ENCODE measurements at places on chromosomes 13 and 19.

DNA sequence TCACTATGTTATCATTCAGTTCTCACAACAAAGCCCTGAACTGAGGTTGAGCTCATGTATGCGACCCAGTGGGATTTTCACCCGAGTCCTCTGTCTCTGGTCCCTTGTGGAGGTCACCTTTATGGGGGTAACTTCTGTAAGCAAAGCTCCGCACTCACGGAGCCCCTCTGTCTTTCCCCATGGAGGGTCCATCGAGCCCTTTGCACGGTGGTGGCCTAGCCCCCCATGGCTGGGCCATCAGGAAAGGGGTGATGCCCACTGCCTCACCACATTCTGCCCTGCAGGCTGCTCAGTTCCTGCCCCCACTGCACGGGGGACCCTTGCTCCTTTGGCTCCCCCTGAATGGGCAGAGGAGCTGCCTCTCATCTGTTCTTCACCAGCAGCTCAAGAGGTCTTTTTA is 39.6 kb downstream of the CHST8 start:
- DNase-seq = no peak

DNA sequence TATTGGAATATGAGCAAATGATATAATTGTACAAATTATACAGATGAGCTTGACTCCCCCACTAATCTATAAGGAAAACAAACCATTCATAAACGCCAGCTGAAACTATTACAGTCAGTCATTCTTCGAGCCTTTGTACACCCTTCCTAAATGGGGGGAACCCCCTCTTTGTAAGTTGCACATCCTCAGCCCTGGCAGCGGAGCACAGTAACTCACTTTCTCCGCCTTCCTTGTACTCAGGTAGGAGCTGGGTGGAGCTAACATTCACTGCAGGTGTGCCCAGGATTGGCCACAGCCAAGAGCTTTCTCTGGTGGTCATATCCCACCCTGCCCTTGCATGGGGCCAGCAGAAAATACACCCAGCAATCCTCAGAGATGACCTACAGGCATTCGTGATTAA is 28.6 kb downstream of the PIN1 start:
- no peak for DNase-seq

- peak; percentile 62 for DNase-seq
These were observed 37.8 kb downstream of the TNFSF14 start for GRCh38 chr19:6632002-6632621.

DNA sequence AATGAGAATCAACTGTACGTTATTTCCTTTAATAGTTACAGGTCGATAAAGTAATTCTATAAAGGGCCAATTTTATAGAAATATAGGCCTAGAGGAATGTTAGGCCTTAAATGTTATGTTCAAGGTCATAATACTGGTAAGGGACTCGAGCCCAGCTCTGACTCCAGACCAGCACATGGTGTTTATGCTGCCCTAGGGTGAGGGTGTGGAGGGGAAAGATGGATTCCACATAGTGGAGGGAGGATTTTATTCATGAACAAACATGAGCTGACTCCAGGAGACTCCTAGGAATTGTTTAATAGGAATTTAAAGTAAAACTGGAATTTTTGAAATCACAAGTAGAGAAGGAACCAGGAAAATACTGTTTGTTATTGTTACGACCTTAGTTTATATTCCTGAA is 139.9 kb downstream of the LACC1 start:
- DNase-seq = no peak

DNA sequence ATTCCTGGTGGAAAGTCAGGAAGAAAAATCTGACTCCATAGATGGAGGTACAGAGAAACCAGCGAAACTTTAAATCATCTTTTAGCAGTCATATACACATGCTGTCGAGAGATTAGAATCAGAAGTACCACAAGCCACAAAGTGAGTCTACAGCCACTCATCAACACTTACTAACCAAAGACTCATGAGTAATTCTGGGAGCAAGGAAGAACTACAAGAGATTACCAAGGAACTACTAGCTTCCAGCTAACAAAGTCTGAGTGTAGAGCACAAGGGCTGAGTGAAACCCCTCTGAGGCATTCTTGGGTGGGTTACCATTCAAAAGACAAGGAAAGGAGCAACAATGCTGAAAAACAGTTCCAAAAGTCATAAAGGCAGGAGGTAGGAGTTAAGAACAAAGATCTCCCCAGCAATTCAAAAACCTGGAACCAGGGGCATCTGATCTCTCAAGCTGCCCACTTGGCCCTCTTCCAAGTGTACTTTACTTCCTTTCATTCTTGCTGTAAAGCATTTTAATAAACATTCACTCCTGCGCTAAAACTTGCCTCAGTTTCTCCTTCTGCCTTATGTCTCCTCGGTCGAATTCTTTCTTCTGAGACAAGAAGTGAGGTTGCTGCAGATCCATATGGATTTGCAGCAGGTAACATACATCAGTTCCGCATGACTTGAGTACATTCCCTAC is 13.0 kb downstream of the RBM26 start:
- no peak for DNase-seq

DNA sequence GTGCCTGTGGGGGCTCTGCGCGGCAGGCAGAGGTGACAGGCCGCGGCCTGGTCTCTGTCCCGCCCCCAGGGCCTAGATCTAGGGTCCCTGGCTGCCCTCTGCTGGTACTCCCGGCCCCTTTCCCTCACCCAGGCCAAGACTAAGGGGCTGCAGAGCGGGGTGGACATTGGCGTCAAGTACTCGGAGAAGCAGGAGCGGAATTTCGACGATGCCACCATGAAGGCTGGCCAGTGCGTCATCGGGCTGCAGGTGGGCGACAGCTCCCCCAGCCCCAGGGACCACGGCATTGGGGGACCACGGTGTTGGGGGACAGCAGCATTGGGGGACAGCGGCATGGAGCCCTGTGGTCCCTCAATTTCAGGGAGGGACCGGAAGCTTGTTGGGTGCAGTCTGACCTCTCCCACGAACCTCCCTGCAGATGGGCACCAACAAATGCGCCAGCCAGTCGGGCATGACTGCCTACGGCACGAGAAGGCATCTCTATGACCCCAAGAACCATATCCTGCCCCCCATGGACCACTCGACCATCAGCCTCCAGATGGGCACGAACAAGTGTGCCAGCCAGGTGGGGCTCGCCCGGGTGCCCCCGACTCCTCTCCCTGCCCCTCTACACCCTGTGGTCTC is 3.8 kb upstream of the ABCA7 start:
- no peak for DNase-seq

- DNase-seq = no peak
These were observed 460 bp downstream of the KMT5C start for GRCh38 chr19:55339889-55340783.

GRCh38 chr13:68026077-68026476 is 795.9 kb upstream of the PCDH9 start:
- no peak for DNase-seq

DNA sequence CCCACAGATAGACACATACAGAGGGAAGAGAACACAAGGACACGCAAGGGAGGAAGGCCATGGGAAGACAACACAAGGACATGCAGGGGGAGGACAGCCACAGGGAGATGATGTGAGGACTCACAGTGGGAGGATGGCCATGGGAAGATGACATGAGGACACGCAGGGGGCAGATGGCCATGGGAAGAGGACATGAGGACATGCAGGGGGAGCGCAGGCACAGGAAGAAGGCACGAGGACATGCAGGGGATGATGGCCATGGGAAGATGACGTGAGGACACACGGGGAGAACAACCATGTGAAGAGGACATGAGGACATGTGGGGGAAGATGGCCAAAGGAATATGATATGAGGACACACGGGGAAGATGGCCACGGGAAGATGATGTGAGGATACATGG is 84.7 kb downstream of the UQCRFS1 start:
- DNase-seq = no peak

DNA sequence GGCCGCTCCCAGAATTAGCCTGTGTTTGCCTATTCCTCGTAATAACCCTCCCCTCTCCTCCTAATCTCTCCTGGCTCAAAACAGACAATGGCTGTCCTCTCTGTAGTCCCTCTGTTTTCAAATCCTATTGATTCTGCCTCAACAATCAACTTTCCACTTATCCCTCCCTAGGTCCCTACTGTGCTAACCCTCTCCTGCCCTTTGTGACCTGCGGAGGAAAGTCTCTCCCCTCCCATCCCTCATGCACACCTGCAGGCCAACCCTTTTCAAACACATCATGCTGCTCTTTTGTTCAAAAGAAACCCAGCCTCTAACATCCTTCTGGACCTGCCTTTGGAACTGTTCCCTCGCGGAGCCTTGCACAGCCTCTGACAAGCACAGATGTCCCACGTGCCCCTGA is 37.3 kb downstream of the CILP2 start:
- no peak for DNase-seq

GRCh38 chr19:51507192-51507591 is 5.6 kb upstream of the SIGLEC12 start:
- DNase-seq = no peak

DNA sequence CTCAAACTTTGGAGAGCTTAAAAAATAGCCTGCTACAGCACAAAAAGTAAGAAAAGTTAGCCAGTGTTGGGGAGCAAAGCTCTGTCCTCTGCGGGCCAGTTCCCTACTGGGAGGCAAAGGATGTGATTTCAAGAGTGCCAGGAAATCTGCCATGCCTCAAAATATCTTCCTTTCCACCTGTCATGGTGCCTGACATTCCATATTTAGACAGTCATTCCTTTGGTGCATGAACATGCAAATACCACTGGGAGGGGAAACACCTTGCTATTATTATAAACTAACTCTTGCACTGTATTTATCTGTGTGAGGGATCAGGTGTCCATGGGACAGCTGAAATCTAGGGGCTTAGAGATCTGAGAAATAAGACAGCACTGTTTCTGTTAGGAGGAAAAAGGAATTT is 10.3 kb downstream of the FREM2 start:
- DNase-seq = no peak

- DNase-seq = peak; percentile 36
These were observed 39.1 kb downstream of the PCDH8 start for GRCh38 chr13:52809310-52809769.

DNA sequence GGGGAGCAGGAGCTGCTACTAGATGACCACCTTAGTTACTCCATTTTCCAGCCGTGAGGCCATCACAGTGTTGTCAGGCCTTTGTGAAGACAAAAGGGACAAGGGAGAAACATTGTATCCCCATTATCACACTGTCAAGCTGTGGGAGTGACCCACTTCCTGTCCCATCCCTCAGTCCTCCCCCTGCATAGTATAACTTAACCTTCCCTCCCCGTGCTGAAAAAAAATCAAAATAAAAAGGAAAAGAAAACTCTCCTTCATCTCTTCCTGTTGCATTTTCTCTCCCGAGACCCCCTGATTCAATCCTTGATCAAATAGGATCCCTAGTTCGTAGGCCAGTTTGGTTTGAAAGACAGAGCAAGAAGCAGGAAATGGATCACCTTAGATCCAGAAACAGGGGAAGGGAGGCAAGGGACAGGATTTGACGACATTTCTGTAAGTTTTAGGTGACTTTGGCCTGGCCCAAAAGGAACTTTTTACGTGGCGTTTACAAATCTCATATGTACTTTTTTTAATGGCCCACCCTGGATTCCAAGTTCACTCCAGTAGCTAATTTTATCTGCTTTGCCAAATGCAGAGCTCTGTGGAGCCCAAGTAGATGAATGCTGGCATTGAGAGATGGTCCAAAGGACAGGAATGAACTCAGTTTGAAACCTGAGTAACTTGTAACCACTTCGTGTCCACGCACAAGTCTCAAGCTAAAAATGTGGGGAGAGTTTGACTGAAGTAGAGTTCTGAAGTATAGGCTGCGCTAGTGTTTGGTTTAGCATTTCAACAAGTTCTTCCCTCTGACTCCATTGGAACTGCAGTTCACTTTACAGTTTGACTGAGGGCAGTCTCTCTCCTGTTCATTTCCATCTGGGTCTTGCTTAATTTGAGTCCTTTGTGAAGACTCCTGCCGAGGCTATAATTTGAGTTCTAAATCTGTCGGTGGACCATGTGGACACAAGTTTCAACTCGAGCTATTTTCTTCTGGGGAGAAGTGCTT is 16.6 kb upstream of the GATAD2A start:
- no peak for DNase-seq

DNA sequence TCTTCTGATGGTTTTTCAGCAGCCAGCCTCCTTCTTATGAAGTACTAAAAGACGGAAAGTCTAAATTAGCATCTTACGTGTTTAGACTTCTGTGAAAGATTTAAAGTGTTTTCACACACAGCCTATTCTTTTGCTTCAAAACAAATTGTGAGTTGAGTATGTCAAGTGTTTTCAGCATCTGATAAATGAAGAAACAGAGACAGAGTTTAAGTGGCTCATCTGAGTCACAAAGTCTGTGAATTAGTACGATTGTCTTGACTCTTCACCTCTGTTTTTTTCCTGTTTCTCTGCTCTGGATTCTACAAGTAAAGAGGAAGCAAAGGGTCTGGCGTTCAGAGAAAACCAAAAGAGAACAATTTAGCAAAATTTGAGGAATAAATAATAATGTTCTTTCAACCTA is 116.4 kb downstream of the FRY start:
- no peak for DNase-seq

DNA sequence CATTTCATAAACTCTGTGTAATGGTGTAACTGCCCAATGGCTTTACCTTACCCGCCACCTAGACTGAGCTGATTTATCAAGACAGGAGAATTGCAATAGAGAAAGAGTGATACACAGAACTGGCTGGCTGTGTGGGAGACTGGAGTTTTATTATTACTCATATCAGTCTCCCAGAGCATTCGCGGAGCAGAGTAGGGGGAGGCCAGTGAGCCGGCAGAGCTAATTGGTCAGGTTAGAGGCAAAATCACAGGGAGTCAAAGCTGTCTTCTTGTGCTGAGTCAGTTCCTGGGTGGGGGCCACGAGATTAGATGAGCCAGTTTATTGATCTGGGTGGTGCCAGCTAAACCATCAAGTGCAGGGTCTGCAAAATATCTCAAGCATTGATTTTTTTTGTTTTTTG is 23.4 kb upstream of the SLITRK1 start:
- DNase-seq = no peak

DNA sequence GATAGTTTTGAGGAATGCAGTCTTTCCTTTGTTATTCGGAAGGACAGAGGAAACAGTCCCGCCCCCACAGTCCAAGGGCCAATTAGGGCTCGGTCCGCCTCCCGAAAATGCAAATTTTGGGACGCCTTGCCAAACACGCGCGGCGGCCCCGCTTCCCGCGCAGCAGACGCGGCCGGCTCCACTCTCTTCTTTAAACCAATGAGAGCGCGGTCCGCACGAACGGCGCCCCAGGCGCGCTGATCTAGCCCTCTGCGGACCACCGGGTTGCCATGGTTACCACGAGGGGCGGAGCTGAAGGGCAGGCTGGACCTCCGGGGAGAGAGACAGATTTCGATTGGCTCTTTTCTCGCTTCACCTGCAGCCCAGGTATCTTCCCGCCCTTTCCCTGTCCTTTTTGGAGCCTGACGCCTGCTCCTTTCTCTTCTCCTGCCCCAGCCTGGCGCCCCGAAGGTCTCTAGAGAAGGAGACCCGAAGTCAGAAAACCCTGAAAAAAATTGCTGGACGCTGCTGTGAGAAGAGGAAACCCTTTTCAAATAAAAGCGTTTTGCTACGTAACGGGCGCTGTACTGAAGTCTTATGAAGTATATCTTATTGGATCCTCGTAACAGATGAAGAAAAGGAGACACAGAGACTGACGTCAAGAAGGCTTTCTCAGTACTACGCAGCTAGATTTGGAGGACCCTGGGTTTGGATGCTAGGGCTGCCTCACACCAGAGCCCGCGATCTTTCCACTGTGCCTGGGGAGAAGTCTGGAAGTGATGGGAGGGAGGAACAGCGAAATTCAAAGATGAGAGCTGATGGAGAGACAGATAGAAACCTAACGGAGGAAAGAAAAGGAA is 2.0 kb downstream of the PTH2 start:
- DNase-seq = peak; percentile 45

Data from tibial nerve (tissue), 4 donors.